ENCODE measurements at places on chromosomes 4 and X.
A peak's percentile ranks its signal among the peaks of the same experiment; 100 is the strongest.

- no peak for DNase-seq
Measured at GRCh38 chr4:125268068-125268755, 46.5 kb upstream of the FAT4 start.

GRCh38 chr4:112926819-112927218 is 122.6 kb upstream of the ANK2 start:
- no peak for DNase-seq

DNA sequence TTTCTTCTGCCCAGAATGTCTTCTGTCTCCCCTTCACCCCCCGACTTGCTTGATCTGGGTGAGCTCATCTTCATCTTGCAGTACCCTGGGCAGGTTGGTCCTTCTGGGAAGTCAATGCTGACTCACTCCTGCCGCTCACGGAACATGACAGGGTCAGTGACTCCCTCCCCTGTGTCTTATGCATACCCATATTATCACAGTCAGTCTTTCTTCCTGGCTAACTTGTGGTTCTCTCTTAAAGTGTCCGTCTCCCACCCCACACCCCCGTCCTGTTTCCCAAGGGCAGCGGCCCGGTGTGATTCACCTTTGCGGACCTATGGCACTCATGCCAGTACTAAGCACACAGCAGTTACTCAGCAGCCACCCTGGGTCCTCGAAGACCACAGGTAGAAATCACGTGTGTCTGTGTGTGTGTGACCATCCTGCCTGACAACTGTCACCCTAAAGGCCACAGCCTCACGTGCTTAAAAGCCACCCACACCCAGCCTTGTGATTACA is 17.7 kb downstream of the IQSEC2 start:
- no peak for DNase-seq

- no peak for DNase-seq
Measured at GRCh38 chrX:132015875-132016274, 7.2 kb upstream of the STK26 start.

GRCh38 chr4:176939445-176939844 is 146.7 kb upstream of the VEGFC start:
- no peak for DNase-seq

GRCh38 chr4:7426525-7427171 is 8.1 kb downstream of the PSAPL1 start:
- DNase-seq = peak; percentile 20

GRCh38 chr4:77179519-77179918 is 22.5 kb downstream of the CCNG2 start:
- no peak for DNase-seq

DNA sequence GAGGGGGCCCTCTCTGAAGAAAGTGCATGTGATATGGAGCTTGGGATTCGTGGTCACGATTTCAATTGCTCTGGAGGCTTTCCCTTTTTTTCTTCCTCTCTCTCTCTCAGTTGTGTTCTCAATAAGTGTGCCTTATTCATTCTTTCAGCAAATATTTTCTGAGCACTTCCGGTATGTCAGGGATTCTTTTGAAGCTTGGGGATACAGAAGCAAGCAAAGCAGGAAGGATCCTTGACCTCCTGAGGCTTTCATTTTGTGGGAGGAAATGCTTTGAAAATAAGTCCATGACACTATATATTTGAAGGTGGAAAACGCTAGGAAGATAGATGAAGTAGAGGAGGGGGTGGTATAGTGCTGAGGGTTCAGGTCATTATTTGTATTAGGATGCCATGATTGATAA is 12.6 kb upstream of the GABRE start:
- no peak for DNase-seq

DNA sequence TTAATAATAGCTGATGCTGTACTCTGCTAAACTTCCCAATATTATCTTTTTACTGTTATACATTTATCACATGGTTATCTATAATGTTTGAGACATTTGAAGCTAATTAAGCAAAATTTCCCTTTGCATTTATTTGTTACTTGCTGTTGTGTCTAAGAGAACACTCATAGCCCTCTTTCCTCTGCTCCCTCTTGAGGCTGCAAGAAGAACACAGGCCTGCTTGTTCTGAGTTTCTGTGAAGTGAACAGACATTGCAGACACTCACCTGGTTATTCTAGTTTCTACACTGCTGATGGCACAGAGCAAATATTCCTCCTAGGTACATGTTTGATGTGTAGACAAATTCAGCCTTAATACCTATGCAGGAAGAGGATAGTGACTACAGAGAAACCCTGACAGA is 367.8 kb downstream of the GASK1B start:
- DNase-seq = no peak

- DNase-seq = no peak
Measured at GRCh38 chr4:181860157-181860556, 383.0 kb upstream of the TENM3 start.

DNA sequence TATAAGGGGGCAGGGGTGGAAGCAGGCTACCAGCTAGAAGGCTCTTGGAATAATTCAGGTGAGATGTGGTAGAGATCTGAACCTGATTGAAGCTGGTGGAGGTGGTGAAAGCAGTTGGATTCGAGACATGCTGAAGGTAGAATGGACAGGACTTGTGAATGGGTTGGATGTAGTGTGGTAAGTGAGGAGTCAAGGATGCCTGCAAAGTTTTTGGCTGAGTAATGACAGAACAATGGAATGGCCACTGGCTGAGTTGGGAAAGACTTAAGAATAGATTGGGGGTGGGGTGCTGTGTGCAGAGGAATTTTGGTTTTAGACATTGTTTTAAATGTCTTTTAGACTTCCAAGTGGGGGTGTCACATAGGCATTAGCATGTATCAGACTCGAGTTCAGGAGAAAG is 33.5 kb downstream of the HPF1 start:
- no peak for DNase-seq

DNA sequence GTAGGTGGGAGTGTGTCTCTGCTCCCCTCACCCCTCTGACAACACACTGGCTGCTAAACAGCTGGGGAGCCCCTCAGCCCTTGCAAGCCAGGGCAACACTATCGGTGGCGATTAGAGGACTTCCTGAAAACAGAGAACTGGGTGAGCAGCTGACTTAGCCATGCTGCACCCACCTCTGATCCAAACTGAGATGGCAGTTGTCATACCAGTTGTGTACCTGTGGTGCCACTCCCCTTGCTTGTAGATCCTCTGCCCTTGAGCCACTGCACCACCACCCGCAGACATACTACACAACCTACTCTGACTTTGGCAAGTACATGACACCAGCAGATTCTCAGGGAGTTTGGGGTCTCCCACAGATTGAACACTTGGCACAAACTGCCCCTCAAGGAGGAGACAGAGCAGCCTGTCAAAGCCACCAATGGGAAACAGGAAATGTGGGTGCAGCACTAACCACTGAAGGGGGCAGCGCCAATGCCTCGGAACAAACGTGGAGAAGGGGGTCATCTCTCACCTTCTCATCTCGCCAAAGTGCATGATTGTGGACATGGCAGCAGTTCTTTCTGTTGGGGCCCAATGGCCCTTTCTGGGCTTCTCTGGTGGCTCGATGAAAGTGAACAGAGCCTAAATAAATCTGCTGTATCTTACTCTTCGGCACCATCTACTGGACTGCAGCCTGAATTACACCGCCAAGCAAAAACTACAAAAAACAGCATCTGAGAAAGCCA is 119.8 kb downstream of the NEK1 start:
- DNase-seq = peak; percentile 61

DNA sequence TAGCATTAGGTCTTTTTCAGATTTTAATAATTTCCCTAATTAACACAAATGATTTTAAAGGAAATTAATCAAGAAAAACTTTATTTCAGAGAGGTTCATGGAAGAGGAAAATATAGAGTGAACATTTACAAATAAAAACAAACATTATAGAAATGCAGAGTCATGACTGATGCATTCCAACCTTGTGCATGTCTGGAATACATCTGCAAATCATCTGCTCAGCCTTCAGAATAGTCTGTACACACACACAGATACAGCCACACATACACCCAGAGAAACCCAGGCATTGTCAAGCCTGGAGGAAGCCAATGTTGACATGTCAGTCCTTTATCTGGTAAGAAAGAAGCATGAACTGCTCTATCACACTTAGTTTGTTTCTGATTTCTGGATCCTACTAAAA is 61.3 kb upstream of the NFKB1 start:
- DNase-seq = no peak

DNA sequence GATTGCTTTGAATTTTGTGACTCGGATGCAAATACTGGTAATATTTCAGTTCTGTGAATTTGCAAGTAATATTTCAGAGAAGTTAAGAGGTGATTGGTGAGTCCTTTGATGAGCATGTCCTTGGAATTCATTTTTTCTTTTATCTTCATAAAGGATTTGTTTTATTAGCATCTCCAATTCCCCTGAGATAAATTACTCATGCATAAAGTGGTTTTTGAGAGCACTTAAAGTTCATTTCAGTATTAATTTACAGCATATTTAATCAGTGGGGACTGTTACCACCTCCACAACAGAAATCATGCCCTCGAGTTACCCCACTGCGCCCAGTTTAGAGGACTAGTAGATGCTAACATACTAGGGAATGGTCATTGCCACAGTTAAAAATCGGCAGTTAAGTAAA is 65.0 kb downstream of the ZFX start:
- DNase-seq = no peak

- DNase-seq = no peak
Measured at GRCh38 chrX:96361844-96362243, 322.8 kb upstream of the DIAPH2 start.

DNA sequence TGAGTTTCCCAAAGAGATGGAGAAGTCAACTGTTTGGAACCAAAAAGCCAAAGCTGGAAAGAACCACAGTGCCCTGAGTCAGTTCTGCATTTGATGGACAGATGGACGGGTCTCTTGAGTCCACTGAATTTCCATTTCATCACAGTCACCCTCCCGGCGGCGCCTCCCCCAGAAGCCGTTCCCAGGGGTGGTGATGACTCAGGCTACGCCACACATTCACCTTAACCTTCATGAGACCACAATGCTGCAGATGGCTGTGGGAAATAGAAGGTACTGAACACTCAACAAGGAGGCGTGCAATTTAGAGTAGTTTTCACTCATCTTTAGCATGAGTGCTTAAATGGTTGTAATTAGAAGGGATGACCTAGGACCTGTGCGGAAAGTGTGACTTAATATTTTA is 61.3 kb downstream of the STOX2 start:
- no peak for DNase-seq

DNA sequence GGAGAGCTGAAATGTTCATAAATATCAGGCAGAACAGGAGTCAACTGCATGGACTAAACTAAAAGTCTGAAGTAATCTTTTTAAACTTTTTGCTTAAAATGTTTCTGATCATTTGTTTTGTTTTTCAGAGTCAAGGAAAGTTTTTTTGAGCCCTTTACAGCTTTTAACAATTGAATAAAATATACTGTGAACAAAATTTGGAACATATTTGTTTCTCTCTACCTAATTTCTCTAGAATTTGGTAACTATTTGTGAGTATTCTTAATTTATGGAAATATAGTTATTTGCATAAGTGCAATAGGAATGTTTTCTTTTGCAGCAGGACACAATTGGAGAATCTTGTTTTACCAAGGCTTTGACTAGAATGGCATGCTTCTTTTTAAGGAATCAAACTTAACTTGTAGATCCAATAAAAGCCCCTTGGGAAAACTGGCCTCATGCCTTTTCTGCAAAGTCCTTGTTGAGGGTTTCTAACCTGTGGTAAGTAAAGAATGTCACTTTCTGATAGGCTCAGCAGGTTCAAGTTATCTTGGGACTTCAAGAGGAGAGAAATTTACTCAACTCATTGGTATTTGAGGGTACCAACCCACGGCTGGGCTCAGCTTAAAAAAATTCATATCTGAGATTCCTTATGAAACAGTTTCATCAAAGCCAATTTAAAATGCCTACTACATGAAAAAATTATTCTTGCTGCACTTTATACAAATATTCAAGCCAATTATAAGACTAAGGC is 91.5 kb downstream of the UPRT start:
- DNase-seq = no peak

- no peak for DNase-seq
Measured at GRCh38 chr4:174429701-174430410, 92.4 kb downstream of the HPGD start.

- no peak for DNase-seq
Measured at GRCh38 chr4:170202721-170203120, 113.0 kb upstream of the AADAT start.

- DNase-seq = no peak
Measured at GRCh38 chr4:129468624-129469023, 372.7 kb downstream of the C4orf33 start.

- DNase-seq = no peak
Measured at GRCh38 chr4:177187371-177187770, 122.3 kb upstream of the NEIL3 start.

- no peak for DNase-seq
Measured at GRCh38 chrX:19670321-19670750, 155.0 kb upstream of the MAP3K15 start.

- DNase-seq = no peak
Measured at GRCh38 chrX:143466130-143466529, 51.1 kb downstream of the SPANXN3 start.

DNA sequence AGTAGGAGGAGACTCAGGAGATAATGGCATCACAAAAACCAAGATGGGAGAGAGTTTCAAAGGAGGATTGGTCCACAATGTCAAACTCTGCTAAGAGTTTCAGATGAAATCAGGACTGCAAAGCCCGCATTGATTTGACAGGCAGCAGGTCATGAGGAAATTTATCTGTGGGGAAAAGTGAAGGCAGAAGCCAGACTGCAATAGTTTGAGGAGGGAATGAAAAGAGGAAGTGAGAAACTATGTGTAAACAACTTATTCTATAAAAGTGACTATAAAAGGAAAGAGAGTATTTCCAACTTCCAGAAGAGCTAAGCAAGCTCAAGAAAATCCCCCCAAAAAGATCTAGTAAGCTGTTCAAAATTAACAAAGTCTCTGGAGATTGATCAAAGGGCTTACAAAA is 66.3 kb upstream of the DGKK start:
- DNase-seq = no peak

- DNase-seq = no peak
Measured at GRCh38 chrX:102669526-102669925, 18.2 kb downstream of the GPRASP1 start.

DNA sequence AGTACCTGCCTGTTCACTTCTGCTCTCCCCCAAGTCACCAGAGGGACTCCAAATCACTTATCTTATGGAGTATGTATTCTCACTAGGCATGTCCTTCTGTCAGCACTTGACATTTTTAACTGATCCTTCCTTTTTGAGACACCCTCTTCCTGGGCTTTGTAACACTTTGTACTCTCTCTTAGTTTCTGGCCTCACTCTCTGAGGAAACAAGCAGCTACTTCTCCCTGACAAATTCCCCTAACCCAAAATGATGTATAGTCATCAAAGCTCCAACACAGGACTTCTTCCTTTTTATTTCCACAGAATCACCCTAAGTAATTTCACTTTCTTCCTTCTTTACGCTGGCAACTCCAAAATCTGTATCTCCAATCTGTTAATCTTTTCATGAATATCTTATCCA is 101.8 kb downstream of the ARAP2 start:
- no peak for DNase-seq

DNA sequence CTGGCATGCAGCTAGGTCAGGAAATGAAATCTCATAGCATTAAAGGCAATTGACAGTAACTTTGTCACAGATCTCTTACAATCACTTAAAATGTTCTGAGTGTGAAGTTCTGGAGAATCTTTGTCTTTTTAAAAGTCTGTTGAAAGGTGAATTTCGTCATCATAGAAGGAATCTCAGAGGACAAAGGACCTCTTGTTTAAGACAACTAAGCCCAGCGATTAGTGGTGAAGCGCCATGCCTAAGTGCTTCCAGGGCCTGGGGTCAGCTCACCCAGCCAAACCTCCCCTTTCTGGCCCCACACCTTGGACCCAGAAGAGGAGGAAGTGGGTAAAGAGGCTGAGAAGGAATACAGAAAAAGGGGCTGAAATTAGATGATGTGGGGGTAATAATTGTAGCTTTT is 8.5 kb downstream of the FRMD7 start:
- DNase-seq = no peak

GRCh38 chr4:10104991-10105276 is 11.7 kb downstream of the WDR1 start:
- DNase-seq = no peak

GRCh38 chr4:67779631-67780030 is 25.4 kb upstream of the GNRHR start:
- no peak for DNase-seq
